Stimulated activated CD4-positive, alpha-beta T cell treated with anti-CD3 and anti-CD28 coated beads, Interleukin-15, amount 100 ng/mL, for 24 hours (primary cell): ENCODE measurements at places on chromosomes 3 and 15.
A peak's percentile ranks its signal among the peaks of the same experiment; 100 is the strongest.

- no peak for DNase-seq
Observed at GRCh38 chr15:66631616-66632263, 65.9 kb upstream of the LCTL start.

DNA sequence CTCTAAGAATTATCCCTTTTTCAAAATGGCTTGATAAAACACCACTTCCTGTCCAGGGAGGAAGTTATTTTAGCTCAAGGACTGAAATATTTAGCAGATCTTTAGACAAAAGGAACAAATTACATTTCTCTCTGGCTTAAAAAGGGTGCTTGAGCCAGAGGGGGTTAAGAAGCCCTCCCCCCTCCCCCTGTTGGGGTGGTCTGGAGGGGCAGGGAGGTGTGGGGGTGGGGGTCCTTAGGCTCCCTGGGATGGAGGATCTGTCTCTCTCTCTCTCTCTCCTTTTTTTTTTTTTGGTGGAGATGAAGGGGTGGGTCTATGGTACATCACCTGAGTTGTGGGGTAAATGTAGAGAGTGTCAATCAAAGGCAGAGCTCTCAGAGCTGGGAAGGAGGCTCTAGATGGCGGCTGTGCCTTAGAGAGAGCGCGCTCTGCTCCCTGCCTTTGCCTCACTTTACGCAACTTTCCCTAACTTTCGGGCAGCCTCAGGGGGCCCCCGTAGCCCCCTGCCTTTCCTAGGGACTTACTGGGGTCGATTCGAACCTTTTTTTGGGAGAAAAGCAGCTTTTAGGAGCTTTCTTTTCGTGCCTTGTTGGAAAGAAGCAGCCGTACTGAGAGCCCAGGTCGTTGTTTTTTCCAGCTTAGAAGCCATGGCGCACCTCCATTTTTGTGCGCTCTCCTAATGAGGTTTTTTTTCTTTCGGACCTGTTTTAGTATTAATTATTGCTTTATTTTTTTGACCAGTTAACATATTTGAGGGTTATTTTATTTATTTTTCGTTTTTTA is at the start of gene CHD2:
TSS of gene CHD2 (plus strand) at position 377 of the 783 bp plus-strand sequence. CDS start 914 bp downstream, outside the sequence.
- DNase-seq: peak; percentile 70

DNA sequence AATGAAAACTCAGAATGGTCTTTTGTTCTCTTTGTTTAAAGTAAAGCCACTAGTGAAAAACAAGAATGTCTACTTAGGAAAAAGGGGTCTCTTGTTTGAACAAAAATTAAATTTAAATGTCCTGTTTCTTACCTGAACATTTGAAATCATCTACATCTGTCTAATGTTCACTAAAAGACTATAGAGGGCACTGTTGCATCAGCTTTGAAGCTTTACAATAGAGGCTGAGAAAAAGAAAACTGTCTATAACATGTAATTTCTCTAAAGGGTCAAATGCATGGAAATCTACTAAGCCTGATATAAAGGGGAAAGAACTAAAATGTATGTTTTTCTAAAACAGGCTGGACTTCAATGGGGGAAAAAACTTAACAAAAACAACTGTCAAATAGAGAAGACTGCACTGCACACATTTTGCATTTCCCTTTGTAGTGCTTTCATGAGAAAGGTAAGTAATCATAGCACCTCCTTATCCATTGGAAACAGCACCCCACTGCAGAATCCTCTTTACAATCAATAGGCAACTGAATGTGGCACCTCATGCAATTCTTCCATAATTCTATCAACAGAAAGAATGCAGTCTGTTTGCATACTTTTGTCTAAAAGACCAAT is 26.3 kb downstream of the DPH6 start:
- no peak for DNase-seq

DNA sequence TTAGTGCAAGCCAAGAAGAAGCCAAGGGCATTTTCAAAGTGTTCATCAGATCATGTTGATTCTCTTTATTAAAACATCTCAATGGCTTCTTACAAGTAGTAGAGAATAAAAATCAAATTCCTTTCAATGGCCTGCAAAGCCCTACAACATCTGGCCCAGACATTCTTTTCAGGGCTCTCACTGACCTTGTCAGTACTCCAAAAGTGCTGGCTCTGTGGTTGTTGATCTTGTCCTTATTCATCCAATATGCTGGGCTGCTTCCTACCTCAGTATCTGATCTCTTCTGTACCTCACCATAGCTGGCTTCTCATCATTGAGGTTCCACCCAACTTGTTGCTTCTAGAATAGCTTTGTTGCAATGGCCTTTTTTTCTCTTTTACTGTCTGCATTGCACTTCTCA is 74.0 kb upstream of the SAMMSON start:
- no peak for DNase-seq

DNA sequence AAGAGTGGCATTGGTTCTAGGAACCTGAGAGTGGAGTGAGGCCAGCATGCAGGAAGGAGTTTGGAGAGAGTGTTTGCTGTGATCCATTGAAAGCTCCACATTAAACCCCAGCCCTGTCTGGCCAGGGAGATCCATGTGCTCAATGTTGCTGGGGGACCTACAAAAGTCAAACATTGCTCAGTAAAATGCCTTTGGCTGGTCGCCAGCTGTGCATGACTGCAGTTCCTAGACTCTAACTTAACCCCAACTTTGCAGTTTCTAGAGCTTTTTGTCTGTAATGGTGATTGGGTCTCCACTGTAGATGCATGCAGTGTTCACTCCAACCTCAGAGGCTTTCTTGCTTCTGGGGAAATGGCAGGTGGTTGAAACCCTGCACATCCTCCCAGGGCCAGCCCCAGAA is 99.7 kb upstream of the ABHD17C start:
- DNase-seq: no peak

DNA sequence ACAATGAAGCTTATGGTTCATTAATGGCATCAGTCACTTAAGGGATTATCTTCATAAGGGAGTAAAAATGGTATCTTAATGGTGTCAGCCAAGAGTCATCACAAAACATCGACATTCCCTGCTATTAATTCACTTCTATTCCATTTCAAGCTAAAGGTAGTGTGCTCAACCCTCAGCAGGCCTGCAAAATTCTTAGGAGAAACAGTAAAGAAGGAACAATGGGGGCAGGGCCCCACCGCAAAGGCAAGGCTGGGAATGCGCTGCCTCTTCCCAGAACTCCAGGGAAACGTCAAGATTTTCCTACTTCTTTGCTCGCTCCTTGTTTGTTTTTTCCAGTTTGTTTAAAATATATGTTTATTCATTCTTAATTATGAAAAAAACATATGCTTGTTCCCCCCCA is 187.3 kb upstream of the TSC22D2 start:
- no peak for DNase-seq

- no peak for DNase-seq
Observed at GRCh38 chr3:26997226-26997625, 372.0 kb downstream of the NEK10 start.

GRCh38 chr3:124234852-124235252 is 242.9 kb upstream of the ROPN1 start:
- DNase-seq: no peak

DNA sequence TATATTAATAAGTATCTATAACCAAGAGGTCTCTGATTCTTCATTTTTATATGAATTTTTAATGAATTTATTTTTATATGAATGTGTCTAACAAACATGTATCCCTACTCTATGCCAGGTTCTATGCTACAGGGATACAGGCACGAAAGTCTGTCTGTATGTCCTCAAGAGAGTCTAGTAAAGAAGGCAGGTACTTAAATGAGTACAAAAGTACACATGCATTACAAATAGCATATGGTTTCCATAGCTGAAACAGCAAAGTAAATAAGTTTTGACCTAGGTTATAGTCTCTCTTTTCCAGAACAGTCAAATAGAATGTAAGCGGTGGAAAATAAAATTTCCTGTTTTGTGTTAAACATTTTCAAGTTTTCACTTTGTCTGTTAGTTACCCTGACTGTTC is 13.3 kb upstream of the ABHD10 start:
- DNase-seq: no peak

- DNase-seq: no peak
Observed at GRCh38 chr3:172280406-172281051, 167.7 kb downstream of the GHSR start.

- peak; percentile 18 for DNase-seq
Observed at GRCh38 chr3:183698756-183699155, 1.2 kb downstream of the YEATS2 start.

DNA sequence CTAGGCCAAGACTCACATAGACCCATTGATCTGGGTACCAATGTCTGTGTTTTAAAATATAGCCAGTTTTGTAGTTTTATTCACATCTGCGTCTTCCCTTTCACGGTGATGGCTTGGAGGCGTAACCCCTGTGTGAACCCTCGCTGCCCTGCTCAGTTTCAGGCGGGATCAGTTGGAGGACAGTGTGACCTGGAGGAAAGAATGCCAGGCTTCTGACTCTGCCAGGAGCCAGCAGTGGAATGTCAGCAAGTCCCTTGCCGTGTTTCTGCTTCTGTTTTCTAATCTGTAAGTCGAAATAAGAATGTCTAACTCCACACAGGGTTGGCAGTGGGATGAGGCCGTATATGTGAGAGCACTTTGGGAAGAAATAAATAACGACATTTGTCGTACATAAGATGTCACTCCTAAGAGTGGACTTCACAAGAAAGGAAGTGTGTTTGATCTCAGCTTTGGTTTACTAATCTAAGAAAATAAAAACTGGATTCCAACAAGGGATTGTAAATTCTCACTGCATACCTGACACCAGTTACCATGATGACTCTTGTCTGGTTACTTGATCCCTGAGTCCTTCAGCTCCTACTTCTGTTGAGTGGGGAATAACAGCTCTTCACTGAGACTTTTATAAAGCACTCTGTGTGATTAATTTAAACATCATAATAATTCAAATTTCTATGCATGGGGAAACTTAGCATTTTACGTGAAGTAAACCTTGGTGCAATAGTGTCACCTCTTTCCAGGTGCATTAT is 6.3 kb upstream of the CA12 start:
- no peak for DNase-seq

DNA sequence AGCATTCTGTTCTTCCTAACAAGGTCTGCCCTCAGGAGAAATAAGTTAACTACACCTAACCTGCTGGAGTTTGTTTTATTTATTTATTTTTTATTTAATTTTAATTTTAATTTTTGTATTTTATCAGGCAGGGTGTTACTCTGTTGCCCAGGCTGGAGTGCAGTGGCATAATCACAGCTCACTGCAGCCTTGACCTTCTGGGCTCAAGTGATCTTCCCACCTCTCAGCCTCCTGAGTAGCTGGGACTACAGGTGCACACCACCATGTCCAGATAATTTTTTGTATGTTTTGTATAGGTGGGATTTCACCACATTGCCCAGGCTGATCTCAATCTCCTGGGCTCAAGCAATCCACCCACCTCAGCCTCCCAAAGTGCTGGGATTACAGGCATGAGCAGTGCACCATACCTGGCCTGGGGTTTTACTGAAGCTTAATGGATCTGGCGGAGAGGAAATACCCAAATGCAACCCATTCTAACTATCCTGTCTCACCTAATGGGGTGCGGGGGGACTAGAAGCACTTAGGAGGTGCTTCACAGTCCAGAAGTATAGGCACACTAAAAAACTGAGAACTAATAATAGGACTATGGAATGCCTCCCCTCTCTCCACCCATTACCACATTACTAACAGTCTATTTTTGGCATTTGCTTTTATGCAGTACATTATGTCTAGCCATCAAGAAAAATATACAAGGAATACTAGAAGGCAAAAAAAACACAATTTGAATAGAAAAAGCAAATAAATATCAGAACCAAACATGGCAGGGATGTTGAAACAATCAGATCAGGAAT is 61.4 kb downstream of the TTBK2 start:
- DNase-seq: no peak

- no peak for DNase-seq
Observed at GRCh38 chr15:100276506-100276905, 65.3 kb downstream of the ADAMTS17 start.

DNA sequence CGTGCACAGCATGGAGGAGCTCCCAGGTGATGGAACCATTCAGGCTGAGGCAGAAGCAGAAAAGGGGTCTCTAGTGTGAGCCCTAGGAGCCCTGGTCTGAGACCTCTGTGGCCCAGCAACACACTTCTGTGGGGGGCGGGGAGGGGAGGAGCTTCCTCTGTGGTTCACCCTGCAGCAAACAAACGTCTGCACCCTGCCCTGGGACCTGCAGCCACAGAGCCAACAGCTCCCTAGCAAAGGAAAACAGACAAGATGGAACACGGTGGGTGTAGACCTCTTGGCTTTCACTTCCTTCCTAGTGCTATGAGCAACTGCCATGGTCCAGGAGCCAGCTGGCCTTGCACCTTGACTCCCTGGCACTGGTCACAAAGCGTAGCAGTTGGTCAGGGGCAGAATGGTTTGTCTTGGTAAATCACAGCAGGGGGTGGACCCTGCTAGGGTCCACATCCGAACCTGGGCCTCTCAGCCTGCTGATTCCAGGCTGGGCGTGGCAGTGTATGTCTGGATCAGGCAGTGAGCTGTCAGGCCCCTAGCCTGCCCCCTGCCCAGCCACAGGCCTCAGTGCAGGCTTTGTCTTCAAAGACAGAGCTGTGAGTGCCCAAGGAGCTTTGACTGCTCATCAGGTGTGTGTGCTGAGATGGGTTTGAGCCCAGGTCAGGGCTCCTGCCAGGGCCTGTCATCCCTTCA is 6.7 kb downstream of the AMIGO3 start:
- no peak for DNase-seq

- DNase-seq: no peak
Observed at GRCh38 chr3:69342074-69342473, 43.8 kb downstream of the FRMD4B start.

GRCh38 chr3:163328680-163329079 is 1749.6 kb downstream of the SI start:
- no peak for DNase-seq

DNA sequence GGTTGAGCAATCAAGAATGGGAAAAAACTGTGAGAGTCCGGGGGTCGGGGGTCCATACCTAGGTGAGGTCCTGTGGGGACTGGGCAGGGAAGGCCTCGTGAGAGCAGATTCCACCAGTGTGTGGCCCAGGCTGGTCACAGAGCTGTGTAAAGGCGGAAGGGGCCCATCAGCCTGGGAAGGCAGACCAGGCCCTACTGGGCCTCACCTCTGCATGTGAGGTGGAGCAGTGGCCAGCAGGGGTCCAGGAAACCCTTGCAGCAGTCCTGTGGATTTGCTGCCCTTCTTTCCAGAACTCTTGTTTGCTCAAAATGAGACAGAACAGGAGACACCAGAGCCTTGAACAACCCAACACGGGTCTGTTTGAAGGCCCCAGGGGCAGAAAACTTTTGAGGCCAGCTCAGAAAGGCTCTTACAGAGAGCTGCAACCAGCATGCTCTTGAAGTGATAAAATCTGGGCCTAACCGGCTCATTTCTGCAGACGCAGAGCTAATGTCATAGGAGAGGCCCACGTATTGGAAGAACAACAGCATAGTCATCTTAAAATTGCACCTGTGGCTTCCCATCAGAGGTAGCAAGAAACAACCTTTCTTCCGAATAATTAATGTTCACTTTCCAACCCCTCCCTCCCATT is 30.3 kb upstream of the HHATL start:
- DNase-seq: no peak

GRCh38 chr3:101635345-101635744 is 41.6 kb downstream of the ZBTB11 start:
- DNase-seq: no peak

GRCh38 chr15:36811903-36812302 is 232.5 kb downstream of the CDIN1 start:
- no peak for DNase-seq

- DNase-seq: no peak
Observed at GRCh38 chr3:123313889-123314288, 112.1 kb downstream of the SEC22A start.
